Mesothelial cell of epicardium (in vitro differentiated cells): ENCODE measurements at places on chromosomes 2 and 18.

GRCh38 chr2:182372661-182373060, 54.2 kb downstream of the PDE1A start:
- no peak for DNase-seq

GRCh38 chr2:215107216-215108056, 31.0 kb downstream of the ABCA12 start:
- DNase-seq, result no peak

GRCh38 chr2:36783246-36783645, 86.7 kb downstream of the VIT start:
- DNase-seq, result no peak

DNA sequence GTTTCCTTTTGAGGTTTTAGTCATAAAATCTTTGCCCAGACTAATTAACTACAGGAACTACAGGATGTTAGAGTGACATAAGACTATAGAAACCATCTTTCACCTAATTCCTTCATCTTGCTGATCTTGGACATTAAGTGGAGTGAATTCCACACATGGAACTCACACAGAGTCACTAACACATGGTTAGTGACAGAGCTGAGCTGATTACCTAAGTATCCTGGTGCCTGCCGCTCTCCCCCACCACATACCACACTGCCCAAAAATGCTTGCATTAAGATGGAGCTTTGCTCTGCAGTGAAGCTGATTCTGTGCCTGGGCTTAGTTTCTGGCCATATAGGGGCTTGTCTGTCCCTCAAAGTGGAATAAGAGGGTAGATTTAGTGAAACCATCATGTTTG, 332.9 kb upstream of the NT5C1B start:
- no peak for DNase-seq

GRCh38 chr2:41877114-41877678, 170.6 kb upstream of the PKDCC start:
- DNase-seq, result no peak

DNA sequence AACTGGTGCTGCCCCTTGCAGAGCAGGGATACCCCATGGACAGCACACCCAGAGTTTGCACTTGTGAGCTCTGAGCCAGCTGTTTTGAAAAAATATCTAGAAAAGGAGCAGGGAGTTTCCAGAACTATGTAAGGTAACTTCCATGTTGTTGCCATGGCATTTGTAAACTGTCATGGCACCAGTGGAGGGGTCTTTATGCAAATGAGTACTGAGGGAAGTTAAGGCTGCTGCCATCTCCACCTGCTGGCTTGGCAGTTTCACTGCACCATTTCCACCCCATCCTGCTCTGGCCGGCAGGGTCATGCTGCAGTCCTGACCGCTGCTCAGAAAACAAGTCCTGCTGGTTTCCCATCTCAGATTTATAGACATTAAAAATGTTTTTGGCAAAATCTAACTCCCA, 52.3 kb upstream of the SNTG2 start:
- DNase-seq, result no peak

DNA sequence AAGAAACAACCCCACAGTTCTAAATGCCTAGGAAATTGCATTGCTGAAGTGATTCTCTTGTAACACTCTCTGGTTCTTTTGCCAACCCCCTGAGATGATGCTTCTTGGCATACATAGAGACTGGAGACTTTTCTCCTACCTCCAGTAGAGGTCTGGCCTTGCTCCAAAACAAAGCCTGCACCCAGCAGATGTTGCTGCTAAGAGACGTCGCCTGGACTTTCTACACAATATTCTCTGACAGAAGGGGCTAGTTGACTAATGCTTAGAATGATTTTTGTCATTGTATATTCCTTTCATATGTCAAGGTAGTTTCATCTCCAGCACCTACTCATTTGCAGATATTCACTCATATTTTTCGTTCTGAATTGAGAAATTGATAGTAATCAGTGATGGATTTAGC, 24.6 kb downstream of the SOWAHC start:
- DNase-seq, result no peak

DNA sequence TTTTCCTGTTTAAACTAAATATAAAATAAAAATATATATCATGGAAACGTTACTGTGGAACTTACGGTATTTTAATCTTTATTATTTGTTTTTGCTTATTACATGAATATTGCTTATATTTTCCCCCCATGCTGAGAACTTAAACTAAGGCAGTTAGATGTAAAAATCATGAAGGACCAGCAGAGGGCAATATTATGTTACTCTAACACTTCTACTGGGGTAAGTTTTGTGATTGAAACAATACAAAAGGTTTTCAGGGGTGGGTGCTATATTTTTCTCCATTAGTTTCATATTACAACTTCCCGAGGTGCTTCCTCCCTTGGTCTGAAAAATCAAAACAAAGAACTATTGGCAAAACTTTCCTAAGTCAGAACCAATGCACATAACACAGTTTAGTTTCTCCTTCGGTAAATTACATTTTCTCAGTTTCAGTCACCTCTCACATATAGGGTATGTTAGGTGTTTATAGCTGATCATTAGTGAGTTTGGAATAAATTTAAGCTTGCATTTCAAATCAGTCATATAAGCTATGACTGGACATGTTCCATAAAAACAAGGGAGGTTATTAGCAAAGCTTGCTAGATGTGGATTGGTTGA, 54.8 kb downstream of the ZNF407 start:
- DNase-seq, result no peak

GRCh38 chr2:27960237-27960912, 69.8 kb downstream of the BABAM2 start:
- DNase-seq, result no peak

DNA sequence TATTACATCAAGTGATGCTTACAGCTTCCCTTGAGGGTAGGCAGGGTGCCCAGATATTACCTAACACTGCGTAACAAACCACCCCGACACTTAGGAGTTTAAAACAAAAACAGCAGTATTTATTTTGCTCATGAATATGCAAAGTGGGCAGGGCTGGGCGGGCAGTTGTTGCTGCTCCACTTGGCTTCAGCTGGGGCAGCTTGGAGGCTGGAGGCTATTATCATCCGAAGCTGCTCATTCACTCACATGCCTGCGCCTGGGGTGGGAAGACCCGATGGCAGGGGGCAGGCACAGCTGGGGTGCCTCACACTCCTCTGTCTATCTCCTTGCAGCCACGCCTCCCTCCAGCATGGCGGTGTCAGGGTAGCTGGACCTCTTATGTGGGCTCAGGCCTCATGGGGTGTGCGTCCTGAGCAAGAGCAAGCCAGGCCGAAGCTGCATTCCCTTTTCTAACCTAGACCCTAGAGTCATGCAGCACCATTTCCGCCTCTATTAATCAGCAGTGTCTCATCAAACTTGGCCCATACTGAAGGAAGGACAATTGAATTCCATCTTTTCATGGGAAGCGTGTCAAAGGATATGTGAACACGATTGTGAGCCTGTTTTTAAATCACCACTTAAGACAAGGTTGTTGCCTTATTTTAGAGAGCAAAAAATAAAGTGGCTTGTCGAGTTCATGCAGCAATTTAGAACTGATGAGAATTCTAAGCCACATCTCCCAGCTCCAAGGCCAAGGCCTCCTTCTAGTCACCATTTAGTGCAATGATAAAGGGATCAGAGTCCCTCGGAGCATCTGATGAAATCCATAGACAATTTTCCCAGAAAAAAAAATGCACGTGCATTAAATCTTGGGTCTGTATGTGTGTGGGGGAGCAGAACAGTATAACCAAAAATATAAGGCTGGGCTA, 54.9 kb downstream of the SDC1 start:
- DNase-seq, result no peak

DNA sequence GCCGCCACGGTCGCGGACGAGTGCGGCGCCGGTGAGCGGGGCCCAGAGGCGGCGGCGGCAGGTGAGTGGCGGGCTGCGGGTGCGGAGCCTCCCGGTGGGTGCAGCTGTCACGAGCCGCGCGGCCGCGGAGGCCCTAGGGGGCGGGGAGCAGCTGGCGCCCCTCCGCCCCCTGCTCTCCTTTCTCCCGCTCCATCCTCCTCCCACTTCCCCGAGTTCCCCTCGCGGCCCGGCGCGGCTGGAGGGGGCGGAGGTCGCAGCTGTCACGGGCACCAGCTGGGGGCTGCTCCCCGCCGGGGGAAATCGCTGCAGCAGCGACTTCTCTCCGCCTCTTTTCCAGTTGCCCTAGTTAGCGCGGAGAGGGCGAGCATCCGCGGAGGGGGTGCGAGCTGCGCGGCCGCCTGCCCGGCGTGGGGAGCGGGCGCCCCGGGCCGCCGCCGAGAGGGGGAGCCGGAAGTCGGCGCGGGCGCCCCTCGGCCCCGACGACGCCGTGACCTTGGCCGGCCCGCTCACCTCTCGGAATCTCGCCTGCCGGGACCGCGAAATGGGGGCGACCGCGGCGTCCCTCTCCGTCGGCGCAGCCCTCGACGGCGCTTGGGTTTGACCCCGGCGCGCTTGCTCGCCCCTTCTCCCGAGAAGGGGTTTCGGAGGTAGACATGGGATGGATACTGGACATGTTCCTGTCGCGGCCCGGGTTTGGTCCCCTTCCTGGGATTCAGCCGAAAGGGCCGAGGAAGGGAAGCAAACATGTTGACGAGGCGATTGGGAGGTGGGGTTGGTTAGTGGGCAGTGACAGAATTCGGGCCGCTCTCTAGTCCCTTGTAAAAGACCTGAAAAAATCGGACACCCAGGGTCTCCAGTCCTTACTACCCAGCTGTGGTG, 727 bp downstream of the NCOA1 start:
- DNase-seq, result peak; percentile 64

GRCh38 chr2:43136876-43137275, 89.5 kb downstream of the ZFP36L2 start:
- no peak for DNase-seq

DNA sequence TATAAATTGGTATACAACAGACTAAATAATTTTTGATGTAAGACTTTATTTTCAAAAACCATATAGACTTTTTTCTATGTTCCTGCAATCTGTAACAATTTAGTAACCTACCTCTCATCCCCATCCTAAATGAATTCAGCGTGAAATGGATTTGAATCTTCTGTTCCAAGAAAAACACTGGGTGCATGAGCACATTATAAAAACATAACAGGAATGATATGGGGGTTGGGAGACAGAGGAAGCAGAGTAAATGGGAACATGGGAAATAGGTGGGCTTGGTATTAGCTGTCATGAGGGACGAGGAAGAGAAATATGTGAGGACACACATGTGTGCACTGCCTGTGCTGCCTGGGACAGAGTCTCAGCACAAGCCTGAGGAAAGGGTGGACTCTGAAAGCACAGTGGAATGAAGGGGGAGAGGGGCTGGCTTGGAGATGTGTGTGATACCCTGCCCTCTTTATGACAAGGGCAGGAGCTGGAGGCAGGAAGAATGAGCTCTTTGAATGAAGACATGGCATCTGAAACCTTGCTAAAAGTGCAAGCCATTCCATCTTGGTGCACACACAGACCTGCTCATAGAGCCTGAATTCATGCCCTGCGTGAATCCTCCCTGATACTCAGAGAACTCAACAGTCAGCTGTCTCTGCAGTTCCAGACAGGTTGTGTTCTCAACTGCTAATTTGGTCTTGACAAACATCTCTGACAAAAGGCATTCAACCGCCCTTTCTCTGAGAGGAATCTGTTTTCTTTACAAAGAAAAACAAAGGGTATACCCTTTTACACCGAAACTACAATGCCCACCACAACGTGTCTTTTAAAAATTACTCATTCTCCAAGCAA, 66.6 kb downstream of the EPB41L3 start:
- no peak for DNase-seq

- no peak for DNase-seq
Measured at GRCh38 chr2:46335391-46336282, 38.4 kb downstream of the EPAS1 start.
